ENCODE measurements at places on chromosomes 3 and 15.
A peak's percentile ranks its signal among the peaks of the same experiment; 100 is the strongest.

DNA sequence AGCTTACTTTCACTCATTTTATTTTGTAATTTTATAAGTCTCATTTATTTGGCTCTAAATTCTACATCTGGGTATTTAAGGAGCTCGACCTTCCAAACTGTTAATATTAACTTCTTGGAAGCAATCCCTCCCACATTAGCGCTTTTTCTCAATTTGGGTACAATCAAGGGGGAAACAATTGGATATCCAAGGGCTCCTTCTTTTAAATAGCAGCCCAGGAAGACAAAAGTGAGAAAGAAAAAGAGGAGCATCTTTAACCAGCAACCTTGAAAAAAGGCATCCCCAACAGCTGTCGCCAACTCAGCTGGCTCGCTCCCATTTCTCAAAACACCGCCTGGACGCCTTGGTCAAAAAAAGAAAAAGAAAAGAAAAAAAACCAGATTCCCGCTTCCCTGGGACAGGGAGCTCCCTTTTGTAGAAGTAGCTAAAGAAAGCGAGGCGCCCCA lies 873 bp downstream of the C3orf70 start:
- no peak for DNase-seq

DNA sequence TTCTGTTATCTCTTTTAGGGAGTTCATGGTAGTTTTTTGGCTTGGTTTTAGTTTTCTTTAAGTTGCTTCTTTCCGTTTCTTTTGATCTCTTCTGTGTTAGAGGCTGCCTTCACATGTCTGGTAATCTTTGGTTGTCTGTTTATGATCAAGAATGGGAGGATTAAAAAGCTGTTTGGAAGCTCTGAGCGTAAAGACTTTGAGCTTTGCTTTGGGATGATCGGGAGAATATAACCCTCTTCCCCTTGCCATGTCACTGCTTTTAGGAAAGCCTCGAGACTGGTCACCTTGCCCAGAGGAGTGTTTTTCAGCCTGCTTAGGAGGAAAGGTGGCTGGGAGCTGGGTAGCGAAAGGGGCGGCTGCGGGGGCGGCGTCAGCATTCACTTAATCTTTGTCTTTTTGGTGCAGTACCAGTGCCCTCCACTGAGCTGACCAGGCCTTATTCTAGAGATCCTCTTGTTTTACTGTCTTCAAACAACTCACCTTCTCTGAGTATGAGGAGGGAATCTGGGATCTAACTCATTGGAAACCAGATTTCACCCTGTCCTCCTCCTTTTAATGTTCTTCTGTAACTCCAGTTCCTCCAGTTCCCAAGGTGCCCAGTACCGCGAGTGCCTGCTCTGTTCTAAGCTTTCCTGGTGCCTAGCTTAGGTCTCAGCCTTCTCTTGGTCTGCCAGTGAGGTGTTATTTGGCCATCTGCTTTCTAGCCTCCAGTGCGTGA lies 15.5 kb downstream of the TATDN2 start:
- peak; percentile 66 for DNase-seq

DNA sequence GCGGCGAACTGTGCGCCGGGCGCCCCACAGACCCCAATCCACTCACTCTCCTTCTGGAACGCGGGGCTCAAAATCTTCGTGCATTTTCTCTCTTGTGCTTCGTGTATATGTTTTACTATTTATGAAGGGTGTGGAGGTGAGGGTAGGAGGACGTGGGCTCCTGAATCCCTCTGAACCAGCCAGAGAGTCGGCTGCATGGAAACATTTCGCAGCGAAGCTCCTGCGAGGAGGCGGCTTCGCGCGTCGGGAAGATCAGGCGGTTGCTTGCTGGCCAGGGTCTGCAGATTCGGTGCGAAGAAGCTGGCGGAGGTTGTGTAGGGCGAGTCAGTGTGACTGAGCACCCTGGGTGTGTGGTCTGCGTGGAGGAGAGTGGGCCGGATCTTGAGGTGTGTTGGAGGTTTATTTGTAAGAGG lies 1.1 kb downstream of the CNTN4 start:
- DNase-seq = no peak

DNA sequence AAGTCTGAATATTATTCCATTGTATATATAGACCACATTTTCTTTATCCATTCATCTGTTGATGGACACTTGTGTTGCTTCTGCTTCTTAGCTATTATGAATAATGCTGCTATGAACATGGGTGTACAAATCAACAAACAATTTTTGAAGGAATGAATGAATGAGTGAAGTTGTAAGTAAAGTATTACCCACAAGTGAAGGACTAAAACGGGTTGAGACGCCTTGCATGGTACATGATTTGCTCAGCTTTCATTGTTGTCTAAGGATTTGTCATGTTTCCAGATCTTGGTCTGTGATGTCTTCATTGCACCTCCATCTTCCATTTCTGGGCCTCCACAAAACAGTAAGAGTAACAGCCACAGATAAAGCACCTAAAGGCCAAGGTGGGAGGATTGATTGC lies 20.5 kb downstream of the IFT122 start:
- DNase-seq = no peak

GRCh38 chr15:65900488-65900887 lies 31.2 kb downstream of the RAB11A start:
- DNase-seq = no peak

- DNase-seq = no peak
Observed at GRCh38 chr3:170322566-170323269, 34.8 kb upstream of the SKIL start.

DNA sequence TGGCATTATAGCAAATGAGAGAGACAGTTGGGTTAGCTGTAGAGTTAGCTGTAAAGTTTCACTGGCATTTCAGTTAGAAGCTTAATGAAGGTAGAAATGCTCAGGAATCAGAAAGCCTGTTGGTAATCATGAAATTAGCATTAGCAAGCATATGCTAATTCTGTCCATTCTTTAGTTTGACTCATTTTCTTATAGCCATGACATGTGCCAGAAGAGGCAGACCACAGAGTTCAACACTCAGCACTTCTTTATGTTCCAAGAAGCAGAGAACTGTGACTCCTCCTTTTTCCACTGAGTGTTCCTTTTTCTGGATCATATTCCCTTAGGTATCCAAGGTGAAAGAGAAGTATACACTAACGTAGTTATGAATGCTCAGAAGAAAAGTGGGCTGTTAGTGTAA lies 276.2 kb upstream of the SGO1 start:
- DNase-seq = no peak

Data from activated T-cell treated with anti-CD3 and anti-CD28 coated beads for 4 hours (primary cell).